Psoas muscle (tissue), 8 donors: ENCODE measurements at places on chromosomes 4 and X.
A peak's percentile ranks its signal among the peaks of the same experiment; 100 is the strongest.

- no peak for DNase-seq
These were observed 138.8 kb upstream of the IL15 start for GRCh38 chr4:141497627-141498026.

- no peak for DNase-seq
These were observed 63.6 kb downstream of the HADH start for GRCh38 chr4:108053251-108053711.

- DNase-seq: no peak
These were observed 146.3 kb upstream of the LCORL start for GRCh38 chr4:18167831-18168230.

GRCh38 chr4:155008389-155008788 is 200.0 kb upstream of the NPY2R start:
- DNase-seq: no peak

- DNase-seq: no peak
These were observed 422.3 kb downstream of the STPG2 start for GRCh38 chr4:97720869-97721432.

- DNase-seq: peak; percentile 16
These were observed 790 bp upstream of the HHIP start for GRCh38 chr4:144645102-144645630.

DNA sequence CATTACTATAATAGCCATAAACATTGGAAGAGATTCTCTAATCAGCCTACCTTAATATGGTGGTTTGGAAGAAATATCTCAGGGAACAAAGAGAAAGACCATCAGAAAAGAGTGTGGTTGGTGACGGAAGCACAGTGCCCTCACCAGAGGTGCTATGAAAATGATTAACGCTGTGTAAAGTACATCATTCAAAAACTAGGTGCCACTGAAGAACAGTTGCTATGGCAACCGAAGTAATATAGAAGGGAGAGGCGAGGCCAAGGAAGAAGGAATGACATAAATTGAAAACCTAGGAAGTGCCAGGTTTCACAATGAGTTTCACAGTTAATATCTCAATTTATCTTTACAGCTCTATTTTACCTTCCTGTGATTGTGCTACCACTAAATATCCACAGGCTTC is 57.0 kb upstream of the ARSJ start:
- DNase-seq: no peak

- no peak for DNase-seq
These were observed 78.2 kb upstream of the TET2 start for GRCh38 chr4:105068516-105068915.

- DNase-seq: no peak
These were observed 28.1 kb upstream of the RASL11B start for GRCh38 chr4:52833941-52834525.

DNA sequence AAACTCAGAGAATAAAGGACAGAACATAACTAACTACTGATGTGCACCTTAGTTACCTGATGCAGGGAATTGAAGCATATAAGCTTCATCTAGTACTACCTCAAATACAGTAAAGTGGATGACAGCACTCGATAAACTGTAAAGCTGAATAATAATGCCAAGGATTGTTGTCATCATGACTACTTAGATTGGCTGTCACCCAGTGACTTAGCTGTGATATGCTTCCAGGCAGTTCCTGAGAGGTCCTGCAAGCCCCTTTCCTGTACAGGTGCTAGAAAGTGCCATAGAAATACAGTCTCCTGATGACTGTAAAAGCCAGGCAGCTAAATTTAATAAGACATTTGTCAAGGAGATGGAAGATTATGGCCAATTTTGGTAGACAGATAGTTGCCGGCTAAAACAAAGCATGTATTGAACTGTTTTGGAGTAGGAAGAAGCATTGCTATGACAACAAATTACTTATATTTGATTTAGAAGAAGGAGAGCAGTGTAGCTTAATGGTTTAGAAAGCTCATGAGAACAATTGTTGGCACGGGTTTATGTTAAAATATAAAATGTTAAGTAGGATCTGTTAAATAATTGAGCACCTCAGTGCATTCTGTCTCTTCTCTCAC is 29.7 kb downstream of the TMEM164 start:
- no peak for DNase-seq
